ENCODE measurements at places on chromosomes 3 and 15. TPM values are rescaled to one million over a fixed set of nuclear protein-coding genes. Genes with fewer than 3 reads are reported as not detected.
A peak's percentile ranks its signal among the peaks of the same experiment; 100 is the strongest.

MME gene
- total RNA-seq = 4.4 TPM

DNA sequence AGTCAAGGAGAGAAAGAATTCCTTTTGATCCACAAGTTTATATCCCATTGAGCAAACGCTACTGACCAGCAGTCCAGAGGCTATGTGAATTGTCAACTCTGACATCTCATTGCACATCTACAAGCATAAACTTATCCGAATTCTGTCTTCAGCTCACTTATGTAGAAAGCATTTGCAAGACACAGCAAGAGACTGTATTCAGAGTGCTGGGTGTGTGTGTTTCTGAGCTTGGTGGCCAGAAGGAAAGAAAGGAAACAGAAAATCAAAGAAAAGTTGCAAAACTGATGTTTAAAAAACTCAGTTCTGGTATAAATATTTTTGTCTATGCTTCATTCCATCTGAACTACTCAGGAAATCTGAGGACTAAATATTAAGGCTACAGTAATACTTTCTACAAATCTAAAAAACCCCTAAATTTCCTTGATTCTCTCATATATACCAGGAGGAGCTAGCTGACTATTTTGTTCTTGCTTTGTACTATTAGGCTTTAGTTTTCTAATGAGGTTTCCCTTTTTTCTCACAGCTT lies 45.5 kb downstream of the LSAMP start:
- H3K27ac ChIP-seq = no peak overlapping the region
- no peak overlapping the region for H3K4me3 ChIP-seq
- H3K36me3 ChIP-seq = no peaks in the 10 kb centered on the region
- H3K27me3 ChIP-seq = no peaks in the 10 kb centered on the region

GRCh38 chr15:98025237-98025636 lies 64.7 kb downstream of the ARRDC4 start:
- DNase-seq = no peak
- H3K27me3 ChIP-seq = no peaks in the 10 kb centered on the region
- H3K36me3 ChIP-seq = no peaks in the 10 kb centered on the region
- peaks cover 6% of the 10 kb centered on the region for H3K4me1 ChIP-seq
- H3K4me3 ChIP-seq = no peak overlapping the region

DNA sequence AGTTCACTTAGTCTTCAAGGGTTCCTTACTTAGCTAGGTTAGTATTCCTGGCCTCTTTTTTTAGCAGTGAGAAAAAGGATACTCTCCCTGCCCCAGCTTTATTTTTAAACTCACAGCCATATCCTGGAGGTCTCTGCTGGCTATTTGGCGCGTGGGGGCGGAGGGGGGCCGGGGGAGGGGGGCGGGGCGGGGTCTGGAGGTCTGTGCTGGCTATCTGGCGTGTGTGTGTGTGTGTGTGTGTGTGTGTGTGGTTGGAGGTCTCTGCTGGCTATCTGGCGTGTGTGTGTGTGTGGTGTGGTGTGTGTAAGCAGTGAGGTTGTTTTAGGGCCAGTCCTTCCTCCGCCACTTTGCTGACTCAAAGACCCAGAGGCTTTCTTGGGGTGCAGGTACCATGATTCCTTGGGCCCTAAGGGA lies 579 bp upstream of the PLAAT1 start:
- H3K4me1 ChIP-seq = no peaks in the 10 kb centered on the region
- H3K27ac ChIP-seq = peak overlapping the region; percentile 40
- peak overlapping the region; percentile 77 for H3K4me3 ChIP-seq
- DNase-seq = no peak
- H3K36me3 ChIP-seq = no peaks in the 10 kb centered on the region

- H3K27me3 ChIP-seq = no peaks in the 10 kb centered on the region
- H3K4me1 ChIP-seq = no peaks in the 10 kb centered on the region
- no peak overlapping the region for H3K27ac ChIP-seq
- H3K4me3 ChIP-seq = no peak overlapping the region
- H3K36me3 ChIP-seq = no peaks in the 10 kb centered on the region
These were observed 584.0 kb downstream of the GRM7 start for GRCh38 chr3:7444886-7445285.

DNA sequence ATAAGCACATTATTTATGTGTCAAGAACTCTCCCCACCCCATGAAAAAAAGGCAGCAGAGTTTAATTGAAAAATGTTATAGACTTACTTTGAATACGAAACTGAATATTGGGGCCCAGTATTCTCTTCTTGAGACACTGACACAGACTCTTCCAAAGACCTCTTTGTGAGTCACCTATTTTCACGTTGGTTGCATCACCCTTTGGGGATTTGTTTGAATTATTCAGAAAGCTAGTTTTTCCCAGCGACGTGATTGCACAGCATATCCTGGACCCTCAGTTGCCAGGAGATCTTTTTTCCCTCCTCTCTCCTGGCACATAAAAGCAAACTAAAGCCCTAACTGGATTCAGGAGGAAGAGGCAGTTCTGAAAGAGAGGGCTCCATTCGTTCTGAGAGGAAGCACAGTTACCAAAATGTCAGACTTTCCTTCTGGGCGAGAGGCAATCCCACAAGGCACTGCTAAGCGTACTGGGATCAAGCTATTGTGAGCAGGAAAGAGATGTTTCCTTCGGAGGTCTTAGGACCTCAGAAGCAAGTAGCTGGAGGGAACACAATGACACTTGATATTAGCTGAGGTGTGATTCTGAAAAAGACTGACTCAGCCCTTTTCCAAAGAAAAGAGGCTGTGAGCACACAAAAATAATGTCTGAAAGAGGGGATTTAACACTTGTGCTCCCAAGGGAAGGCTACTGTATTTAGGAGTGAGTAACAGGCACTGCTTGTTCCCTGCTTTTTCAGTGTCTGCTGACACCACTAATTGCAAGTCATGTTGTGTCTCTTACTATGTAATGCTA lies 65.8 kb upstream of the CADPS start:
- no peaks in the 10 kb centered on the region for H3K36me3 ChIP-seq
- H3K4me1 ChIP-seq = no peaks in the 10 kb centered on the region
- H3K4me3 ChIP-seq = no peak overlapping the region
- H3K27ac ChIP-seq = no peak overlapping the region
- H3K27me3 ChIP-seq = no peaks in the 10 kb centered on the region
- DNase-seq = no peak

DNA sequence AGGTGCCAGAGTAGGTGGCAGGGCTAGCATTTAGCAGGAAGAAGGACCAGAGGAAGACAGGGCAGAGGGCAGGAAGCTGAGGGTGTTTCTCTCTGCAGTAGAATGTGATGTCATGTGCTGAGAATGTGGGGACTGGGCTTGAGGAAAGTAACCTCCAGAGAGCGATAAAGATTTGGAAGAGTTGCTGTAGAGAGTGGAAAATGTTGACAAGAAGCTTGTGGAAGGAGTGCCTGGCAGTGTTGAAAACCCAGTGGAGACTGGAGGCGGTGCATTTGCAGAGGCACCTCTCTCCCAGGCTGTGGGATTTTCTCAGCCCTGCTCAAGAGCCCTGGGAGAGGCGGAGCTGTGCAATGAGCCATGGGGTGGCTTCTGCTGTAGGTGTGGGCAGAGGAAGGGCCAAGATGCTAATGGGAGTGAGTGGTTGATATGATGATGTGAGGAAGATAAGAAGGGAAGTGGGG lies 54.8 kb downstream of the MESD start:
- H3K27ac ChIP-seq = no peak overlapping the region
- H3K36me3 ChIP-seq = no peaks in the 10 kb centered on the region
- no peak overlapping the region for H3K4me3 ChIP-seq
- no peaks in the 10 kb centered on the region for H3K4me1 ChIP-seq
- no peak for DNase-seq
- no peaks in the 10 kb centered on the region for H3K27me3 ChIP-seq

DNA sequence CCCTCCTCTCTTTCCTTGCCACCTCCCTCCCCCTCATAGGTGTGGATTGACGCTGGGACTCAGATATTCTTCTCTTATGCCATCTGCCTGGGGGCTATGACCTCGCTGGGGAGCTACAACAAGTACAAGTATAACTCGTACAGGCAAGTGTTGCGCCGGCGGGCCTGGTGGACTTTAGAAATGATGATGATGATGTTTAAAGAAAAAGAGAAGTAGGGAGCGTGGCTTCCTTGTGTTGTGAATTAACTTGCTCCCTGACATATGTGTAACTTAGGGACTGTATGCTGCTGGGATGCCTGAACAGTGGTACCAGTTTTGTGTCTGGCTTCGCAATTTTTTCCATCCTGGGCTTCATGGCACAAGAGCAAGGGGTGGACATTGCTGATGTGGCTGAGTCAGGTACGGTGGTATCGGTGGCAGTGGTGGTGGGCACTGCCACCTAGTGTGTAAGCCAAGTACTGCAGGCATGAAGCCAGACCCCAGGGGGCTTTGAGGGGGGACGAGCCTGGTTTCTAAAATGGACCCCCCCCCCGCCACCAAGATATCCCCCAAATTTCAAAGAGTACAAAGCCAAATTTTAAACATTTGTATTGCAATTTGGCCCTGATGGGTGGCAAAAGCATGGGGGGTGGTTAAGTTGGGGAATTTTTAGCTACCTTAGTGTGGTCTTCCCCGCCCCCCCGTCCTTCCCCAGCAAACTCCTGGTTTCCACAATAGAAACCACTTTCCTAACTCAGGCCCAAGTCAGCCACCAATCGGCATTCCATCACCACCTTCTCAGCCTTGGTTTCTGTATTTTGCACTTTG lies 65.6 kb downstream of the SLC6A6 start:
- no peaks in the 10 kb centered on the region for H3K27me3 ChIP-seq
- no peaks in the 10 kb centered on the region for H3K4me1 ChIP-seq
- DNase-seq = no peak
- no peak overlapping the region for H3K4me3 ChIP-seq

GRCh38 chr15:41930221-41930866 lies 36.5 kb upstream of the SPTBN5 start:
- no peaks in the 10 kb centered on the region for H3K36me3 ChIP-seq
- no peaks in the 10 kb centered on the region for H3K27me3 ChIP-seq
- peak; percentile 82 for DNase-seq
- H3K27ac ChIP-seq = peak overlapping the region; percentile 70
- no peak overlapping the region for H3K4me3 ChIP-seq

DNA sequence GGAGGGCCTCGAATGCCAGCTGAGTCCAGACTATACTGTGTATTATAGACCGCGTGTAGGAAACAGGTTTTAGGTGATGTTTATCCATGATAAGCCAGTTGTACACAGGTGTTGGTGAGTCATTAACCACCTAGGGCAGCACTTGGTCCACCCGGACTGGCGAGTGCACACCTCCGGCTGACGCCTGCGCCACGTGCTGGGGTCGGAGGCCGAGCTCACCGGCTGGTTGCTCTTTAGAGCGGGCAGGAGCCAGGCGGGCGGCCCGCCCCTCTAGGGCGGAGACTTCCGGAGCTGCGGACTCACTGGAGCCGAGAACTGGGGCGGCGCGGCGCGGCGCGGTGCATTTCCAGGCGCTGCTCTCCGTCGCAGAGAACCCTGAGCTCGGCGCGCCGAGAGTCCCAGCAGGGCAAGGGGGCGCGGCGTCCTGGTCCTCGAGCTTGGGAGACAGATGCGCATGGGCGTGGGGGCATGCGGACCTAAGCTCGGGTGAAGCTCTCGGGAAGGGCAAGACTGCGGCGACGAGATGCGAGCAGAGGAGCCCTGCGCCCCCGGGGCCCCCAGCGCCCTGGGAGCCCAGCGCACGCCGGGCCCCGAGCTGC lies at the start of gene ESYT3:
TSS of gene ESYT3 (plus strand) at position 341 of the 599 bp plus-strand sequence. CDS start at position 524, 183 bp downstream.
- peak; percentile 73 for DNase-seq
- peak within 1 kb of the TSS; percentile 60 for H3K4me3 ChIP-seq
- no peak within 1 kb of the TSS for H3K27ac ChIP-seq
- H3K36me3 ChIP-seq = no peaks in the 10 kb centered on the region
